ENCODE measurements at places on chromosomes 13 and 19. TPM values are rescaled to one million over a fixed set of nuclear protein-coding genes. Genes with fewer than 3 reads are reported as not detected.

- no peak for DNase-seq
These were observed 115.8 kb downstream of the CCNA1 start for GRCh38 chr13:36548129-36548528.

DNA sequence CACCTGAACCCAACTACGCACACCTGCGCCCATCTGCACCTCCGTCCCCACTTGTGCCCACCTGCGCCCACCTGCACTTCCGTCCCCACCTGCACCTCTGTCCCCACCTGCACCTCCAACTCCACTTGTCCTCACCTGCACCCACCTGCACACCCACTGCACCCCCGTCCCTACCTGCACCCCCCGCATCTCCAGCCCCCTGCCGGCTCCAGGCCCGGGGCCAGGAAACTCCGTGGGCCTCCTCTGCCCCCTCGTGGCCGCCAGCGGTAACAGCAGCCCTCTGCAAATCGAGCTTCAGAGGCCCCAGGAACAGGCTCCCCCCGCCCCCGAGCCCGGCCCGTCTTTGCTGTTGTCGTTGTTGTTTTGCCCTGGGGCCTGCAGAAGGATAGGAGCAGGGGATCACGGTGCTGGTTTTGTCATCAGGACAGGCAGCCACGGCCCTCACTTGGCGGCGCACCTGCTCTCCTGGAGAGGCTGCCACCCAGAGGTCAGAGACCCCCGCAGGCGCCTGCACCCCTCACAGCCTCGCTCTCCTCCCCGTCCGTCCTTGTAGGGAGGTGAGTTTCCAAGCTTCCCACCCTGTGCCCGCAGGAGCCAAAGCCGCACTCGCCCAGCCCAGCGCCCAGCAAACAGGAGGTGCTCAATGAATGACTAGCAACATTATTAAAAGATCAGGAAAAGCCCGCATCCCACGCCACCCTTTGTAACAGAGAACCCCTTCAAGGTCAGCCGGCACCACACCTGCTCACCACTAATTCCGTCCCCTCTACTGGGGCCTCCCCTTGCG, 65.4 kb downstream of the GNG7 start:
- DNase-seq, result peak; percentile 72

DNA sequence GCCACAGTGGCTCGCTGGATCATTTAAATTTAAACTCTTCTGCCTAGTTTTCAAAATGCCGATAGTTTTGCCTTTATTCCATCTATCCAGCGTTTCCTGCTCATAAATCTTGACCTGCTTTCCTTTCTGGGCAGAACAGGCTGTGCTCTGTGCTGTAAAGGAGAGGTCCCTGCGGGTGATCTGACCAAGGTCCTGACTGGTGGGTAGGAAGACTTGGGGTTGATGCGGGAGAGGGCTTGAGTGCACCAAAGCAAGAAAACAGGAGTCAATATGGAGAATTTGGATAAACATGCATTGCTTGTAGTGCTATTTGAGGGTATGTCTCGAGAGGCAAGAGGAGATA, 533.6 kb downstream of the MYO16 start:
- DNase-seq, result no peak

- peak; percentile 12 for DNase-seq
These were observed 297.3 kb downstream of the ZNF536 start for GRCh38 chr19:30669329-30670010.

Gene IGFL2
- 0.47 TPM for total RNA-seq

Gene CEACAM7
- not detected for total RNA-seq

Gene ILF3
- total RNA-seq, result 302 TPM

Gene INAFM1
- 16.7 TPM for total RNA-seq

Gene S1PR5
- 1.6 TPM for total RNA-seq

Data from CD4-positive, alpha-beta memory T cell (primary cell).